GM04504 (cell line): ENCODE measurements at places on chromosomes 3 and 15.

DNA sequence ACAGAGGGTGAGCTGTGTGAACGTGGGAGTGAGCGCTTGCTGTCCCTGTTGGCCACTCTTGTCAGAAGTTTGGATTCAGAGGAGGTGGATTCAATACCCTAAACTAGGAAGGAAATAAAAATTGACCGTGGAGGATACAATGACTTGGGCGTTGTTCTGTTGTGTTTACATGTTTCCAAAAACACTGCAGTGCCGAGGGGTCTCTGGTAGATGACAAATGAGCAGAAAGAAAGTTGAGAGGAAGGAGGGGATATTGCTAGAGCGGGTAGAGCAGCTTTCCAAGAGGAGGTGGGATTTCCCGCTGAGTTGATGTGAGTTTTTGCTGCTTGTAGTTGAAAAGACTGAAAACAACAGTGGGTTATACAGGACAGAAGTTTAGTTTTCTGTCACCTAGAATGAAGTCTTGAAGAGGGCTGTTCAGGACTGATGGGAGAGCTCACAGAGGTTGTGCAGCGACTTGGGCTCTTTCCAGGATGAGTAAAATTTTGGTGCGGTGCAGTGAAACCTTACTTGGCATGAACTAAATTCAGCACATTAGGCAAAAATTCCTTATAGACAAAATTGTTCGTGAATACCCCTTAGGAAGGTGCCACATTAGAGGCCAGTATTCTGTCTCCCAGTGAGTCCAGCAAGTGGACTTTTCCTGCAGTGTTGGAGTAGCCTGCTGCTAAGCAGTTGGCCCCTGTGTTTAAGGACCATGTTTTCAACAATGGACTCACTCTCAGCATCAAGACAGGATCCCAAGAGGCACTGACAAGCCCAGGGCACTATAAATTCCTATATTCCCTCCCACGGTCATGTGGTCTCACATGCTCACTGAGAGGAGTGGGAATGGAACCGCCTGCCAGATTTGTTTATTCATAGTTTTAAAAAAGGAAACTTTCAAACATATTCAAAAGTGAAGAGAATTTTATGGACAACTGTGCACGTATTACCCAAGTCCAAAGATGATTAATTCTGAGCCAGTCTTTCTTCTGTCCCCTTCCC lies 435.0 kb upstream of the C2CD4B start:
- no peak for DNase-seq

GRCh38 chr3:48502728-48503168 lies 1.2 kb downstream of the SHISA5 start:
- no peak for DNase-seq

GRCh38 chr15:56390739-56391267 lies 25.6 kb downstream of the TEX9 start:
- no peak for DNase-seq

- peak; percentile 35 for DNase-seq
These were observed 32.0 kb upstream of the SEMA6D start for GRCh38 chr15:47685141-47685870.

GRCh38 chr3:112778353-112778948 lies 68.2 kb downstream of the CD200R1L start:
- DNase-seq, result peak; percentile 65

DNA sequence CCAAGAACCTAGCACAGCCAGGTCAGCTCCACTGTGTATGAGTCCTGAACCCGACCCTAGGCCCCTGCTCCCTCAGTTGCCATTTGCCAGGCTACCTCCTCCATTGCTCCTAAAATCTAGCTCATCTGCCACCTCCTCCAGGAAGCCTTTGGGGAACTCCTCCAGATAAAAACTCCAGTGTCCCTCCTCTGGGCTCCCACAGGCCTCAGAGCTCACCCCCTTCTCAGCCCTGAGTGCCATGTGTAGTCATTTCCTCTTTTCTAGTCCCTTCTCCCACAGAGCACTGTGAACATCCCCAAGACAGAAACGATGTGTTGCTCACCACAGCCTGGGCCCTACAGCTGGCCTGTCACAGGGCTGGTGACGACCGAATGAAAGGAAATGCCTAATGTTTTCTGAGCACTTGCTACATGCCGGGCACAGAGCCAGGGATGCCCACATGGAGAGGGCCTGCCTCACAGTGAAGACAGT lies 61.0 kb downstream of the IQSEC1 start:
- no peak for DNase-seq
